ENCODE measurements at places on chromosomes 3 and 15.

DNA sequence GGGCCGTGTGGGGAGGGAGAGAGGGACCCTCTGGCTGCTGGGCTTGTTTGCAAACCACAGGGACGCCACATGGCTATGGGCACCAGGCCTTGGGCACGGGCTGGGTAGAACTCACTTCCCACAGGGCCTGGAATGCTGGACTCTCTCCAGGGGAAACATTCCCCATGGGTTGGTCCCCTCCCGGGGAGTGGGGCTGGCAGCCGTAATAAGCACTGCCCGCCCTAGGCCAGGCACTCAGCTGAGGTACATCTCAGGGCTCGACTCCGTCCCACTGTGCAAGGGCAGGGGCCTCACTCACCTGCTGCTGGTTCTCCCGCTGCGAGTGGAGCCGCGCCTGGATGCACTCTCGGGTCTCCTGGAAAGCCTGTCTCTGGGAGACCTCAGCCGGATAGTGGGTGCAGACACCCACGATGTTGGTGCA, 96.7 kb downstream of the ADCY5 start:
- DNase-seq, result no peak

DNA sequence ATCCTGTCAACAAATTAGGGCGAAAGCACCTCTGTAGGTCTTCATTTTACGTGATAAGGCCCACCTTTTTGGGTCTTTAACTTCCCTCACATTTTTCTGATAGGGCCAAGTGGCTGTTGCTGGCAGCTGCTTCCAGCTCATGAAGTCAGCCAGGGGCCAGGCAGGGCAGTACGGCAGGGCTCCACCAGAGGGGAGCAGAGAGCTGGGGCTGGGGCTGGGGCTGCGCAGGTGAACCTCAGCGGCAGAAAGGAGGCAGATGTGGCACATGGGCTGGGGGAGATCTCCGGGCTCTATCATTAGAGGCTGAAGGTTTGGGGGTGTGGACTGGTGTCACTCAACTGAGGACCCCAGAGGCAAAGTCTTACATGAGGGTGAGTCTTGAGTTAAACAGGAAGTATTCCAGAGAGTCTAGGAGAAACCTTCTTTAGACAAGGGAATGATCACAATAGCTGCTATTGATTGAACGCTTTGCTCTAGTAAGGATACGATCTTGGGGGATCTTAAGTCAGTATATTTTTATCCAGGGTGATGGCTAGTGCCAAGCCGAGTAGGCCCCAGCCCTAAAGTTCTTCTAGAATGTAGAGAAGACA, 62.8 kb upstream of the MEX3B start:
- no peak for DNase-seq

GRCh38 chr3:41188306-41188705, 11.0 kb upstream of the CTNNB1 start:
- peak; percentile 41 for DNase-seq

DNA sequence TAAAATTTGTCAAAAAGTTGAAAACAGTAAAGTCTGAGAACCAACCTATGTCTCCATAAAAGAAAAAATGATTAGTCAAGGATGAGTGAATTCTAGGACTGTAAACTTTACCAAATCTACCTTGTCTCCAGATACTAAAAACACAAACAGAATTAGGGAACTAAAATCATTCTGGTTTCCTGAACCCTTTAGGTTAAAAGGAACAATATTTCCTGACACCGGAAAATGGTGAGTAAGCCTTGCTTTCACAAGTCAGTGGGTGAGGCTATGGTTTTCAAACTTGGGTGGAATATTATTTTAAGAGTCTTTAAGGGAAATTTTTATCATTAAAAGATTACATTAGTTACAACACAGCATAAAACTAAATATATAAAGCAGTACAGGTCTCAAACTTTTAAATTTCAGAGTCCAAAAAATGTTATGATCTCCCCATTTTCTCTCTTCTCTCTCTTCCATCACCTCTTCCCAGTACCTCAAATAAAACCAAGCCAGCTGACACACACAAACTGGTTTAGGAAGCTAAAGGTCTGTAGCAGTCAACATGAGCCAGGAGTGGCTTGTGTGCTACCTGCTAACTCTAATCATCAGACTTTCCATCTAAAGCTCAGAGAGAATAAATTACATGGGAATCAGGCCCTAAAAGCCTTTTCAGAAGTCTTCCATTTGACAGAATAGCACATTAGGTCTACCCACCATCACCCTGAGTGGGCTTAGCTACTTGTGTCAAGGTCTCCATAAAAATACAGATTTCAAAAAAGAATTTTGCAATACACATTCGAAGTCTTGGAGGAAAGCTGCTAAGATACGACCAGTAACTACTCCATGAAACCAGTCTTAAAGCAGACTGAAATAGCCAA, 2.2 kb downstream of the SLC12A6 start:
- DNase-seq, result no peak

DNA sequence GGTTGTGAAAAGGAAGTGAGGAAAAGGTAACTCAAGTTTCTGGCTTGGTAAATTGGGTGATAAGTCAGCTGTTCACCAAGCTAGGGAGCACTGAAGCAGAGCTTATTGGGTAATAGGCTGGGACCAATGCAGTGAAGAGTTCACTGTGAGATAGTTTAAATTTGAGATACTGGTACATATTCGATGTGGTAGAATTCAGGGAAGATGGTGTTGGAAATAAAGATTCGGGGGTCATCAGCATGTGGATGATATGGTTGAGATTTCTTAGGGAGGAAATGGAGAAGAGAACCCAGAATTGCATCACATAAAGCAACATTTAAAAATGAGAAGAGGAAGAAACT, 16.9 kb downstream of the MME start:
- no peak for DNase-seq

DNA sequence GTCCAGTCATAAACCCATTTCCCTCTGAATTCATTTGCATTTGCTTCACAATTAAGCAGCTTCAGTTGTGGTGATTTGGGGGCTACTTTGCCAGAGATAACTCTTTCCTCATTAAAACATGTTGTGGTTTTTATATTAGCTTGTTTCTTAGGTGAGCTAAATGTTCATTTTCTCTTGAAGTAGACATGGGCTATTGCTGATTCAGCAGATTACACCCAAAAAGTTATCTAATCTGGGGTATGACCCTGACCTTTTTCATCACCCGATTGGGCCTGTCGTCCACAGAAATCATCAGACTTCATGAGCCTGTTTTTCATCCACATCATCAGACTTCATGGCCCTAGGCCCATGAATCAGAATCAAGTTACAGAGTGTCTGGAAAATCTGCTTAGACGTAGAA, 97.5 kb upstream of the KLHL25 start:
- DNase-seq, result no peak

DNA sequence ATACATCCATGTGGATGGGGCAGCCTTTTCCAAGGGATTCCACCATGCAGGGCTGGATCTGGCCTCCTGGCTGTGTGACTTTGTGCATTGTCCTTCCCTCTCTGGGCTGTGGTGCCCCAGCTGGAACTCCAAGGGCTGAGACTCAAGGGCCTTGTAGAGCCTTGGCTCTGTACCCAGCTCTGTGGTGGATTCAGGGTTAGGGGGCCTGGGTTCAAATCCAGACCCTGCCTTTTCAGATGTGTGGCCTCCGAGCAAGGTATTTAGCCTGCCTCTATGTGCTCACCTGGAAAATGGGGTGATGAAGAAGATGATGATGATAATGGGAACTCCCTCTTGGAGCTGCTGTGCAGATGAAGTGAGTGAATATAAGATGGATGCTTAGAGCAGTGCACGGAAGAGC, 161.9 kb downstream of the WNT7A start:
- no peak for DNase-seq
